COR-L47 (cell line): ENCODE measurements at places on chromosomes 13 and 19.

DNA sequence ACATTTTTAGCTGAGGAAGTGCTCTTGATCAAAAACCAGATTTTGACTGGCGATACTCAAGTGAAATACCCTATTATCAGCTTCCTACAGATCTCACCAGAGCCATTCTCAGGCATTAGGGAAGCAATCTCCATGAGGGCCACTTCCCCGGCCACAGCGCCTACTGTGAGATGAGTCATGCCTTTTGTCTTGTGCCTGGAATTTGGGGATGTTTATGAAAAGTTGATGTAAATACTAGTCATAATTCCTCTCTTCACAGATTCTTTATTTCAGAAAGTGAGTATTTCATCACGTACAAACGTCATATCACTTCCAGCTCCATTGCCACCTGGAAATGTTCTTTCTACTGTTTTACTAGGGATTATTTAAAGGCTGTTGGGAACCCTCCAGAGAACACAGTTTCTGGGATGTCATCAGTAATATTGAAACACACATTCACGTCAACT, 25.3 kb upstream of the SLC46A3 start:
- no peak for DNase-seq

- DNase-seq = no peak
These were observed at the start of gene CNN1 for GRCh38 chr19:11538232-11539036. Gene CNN1 (plus strand): TSS chr19:11538851. CDS start chr19:11538928, 77 bp downstream.

GRCh38 chr19:37969695-37970094, 62.7 kb downstream of the SIPA1L3 start:
- DNase-seq = no peak

DNA sequence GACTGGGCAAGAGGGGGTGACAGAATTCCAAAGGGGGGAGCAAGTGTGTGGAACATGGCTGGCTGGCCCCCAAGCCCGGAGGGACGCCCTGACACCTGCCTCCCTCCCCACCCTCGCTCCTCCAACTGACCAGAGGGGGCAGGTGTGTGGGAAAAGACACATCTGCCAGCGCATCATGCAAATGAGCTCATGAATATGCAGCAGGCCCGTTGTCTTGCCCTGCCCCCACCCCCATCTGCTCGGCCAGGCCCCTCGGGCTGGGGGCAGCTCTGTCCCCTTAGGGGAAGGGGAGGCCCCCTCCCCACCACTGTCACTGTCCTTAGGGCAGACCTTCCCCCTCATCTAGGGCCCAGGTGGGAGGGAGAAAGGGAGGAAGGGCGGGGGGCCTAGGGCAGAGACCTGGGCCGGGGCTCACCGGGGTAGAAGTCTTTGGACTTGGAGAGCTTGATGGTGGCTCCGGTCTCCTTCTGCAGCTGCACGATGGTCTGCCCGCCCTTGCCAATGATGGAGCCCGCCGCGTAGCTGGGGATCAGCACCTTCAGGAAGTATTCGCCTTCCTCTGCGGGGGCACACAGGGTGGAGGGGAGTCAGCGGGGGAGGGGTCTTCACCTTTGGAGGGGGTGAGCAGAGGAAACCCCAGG, 12.9 kb downstream of the NOVA2 start:
- no peak for DNase-seq

GRCh38 chr13:34933786-34934185, 8.3 kb upstream of the NBEA start:
- no peak for DNase-seq

DNA sequence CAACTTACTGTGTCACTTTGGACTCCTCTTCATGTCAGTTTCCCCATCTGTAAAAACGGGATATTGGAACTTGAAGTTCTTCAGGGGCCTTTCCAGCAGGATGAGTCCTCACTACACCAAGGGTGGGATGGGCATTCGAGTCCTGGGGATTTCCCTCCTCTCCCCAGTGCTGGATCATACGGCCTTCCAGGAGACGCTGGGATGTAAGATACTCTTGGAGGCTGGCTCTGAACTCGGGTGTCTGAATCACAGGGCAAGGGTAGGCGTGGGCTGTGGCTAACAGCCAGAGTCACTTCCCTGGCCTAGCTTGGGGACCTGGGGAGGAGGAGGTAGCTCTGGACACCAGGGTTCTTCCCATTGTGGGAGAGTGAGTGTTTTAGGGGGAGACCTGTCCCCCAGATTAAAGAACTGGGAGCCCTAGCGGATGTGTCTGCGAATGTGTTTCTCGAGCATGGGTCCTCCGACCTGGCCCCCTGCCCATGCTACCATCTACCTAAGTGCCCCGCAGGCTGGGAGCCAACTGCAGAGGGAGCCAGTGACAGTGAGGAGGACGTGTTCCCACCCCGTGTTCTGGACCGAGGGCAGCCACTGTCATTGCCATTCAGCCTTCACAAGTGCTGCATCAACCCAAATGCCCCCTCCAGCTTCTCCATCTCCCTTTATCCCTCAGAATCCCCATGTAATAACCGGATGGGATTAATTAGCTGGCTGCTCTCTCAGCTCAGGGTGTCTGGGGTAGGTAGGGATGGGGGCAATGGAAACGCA, 2.4 kb upstream of the CYTH2 start:
- no peak for DNase-seq
